Naive B cell (primary cell): ENCODE measurements at places on chromosomes 6 and 20.

DNA sequence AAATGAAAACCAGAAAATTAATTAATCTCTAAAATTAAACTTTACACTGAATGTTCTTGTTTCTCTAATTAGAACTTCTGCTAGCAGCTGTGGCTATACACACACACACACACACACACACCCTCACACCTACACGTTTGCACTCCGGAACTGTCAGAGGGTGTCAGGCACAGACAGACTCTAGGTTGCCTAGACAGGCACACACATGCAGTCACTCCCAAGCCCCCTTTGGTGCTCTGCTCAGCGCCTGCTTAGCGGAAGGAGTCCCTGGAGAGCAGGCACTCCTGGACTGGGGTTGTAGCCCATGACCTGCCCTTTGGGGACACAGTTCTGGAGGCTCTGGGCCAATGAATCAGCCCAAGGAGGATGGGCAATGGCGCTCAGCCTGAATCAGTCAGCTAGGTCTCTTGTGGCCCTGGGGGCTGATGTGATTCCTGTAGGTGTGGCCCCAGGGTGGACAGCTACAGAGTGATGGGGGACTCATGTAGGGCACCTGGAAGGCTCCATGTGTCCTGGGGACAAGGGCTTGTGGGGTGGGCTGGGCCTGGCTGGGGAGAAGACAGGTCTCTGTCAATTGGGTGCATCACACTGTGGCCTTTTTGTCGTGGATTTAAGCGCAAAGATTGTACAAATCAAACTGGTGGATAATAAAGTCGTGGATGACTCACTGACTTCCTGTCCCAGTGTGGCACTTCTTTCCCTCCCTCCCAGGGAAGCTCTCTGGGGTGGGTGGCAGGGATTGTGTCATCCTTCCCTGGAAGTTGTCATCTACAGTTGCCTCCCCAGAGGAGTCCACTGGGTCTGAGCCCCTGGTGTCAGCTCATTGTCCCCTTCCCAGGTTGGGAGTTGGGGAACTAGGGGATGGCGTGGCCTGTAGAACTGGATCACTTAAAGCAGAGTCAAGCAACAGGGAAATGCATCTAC is 8.8 kb downstream of the TMEM151B start:
- no peaks in the 10 kb centered on the region for H3K36me3 ChIP-seq
- no peaks in the 10 kb centered on the region for H3K4me1 ChIP-seq
- H3K27me3 ChIP-seq = peaks cover 61% of the 10 kb centered on the region
- no peak for DNase-seq

GRCh38 chr6:54481091-54481490 is 172.8 kb downstream of the TINAG start:
- no peaks in the 10 kb centered on the region for H3K4me1 ChIP-seq
- H3K27me3 ChIP-seq = no peaks in the 10 kb centered on the region
- DNase-seq = no peak
- H3K4me3 ChIP-seq = no peak overlapping the region
- H3K27ac ChIP-seq = no peak overlapping the region

DNA sequence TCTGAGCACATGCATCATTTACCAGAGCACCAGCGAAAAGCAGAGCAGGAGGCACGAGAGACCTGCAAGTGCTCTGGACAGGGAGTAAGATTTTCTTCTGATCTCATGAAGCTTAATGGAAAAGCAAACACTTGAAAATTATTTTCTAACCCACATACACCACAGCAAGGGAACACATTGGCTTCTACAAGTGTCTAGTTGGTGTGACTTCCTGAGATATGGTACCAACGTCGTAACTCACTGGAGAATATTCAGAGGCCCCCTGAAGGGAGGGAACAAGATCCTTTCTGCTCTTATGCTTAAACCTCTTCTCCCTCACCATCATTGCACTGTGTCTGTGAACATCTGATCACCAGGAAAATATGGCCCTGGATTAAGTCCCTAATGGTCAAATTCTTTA is 48.6 kb downstream of the PSMB1 start:
- H3K27me3 ChIP-seq = peaks cover 53% of the 10 kb centered on the region
- H3K4me3 ChIP-seq = no peak overlapping the region
- peaks cover 35% of the 10 kb centered on the region for H3K36me3 ChIP-seq
- no peaks in the 10 kb centered on the region for H3K4me1 ChIP-seq

GRCh38 chr20:23119456-23120216 is 33.5 kb upstream of the CD93 start:
- H3K4me3 ChIP-seq = no peak overlapping the region
- H3K27me3 ChIP-seq = peaks cover 8% of the 10 kb centered on the region
- H3K4me1 ChIP-seq = peaks cover 5% of the 10 kb centered on the region
- no peaks in the 10 kb centered on the region for H3K36me3 ChIP-seq
- no peak overlapping the region for H3K27ac ChIP-seq

- H3K4me3 ChIP-seq = no peak overlapping the region
- peak; percentile 26 for DNase-seq
- no peaks in the 10 kb centered on the region for H3K36me3 ChIP-seq
Observed at GRCh38 chr6:161393839-161394364, 120.0 kb upstream of the AGPAT4 start.

GRCh38 chr6:106167096-106167814 is 81.1 kb downstream of the PRDM1 start:
- no peaks in the 10 kb centered on the region for H3K27me3 ChIP-seq
- no peak for DNase-seq
- H3K27ac ChIP-seq = peak overlapping the region; percentile 43
- H3K36me3 ChIP-seq = peaks cover 8% of the 10 kb centered on the region
- H3K4me3 ChIP-seq = no peak overlapping the region

DNA sequence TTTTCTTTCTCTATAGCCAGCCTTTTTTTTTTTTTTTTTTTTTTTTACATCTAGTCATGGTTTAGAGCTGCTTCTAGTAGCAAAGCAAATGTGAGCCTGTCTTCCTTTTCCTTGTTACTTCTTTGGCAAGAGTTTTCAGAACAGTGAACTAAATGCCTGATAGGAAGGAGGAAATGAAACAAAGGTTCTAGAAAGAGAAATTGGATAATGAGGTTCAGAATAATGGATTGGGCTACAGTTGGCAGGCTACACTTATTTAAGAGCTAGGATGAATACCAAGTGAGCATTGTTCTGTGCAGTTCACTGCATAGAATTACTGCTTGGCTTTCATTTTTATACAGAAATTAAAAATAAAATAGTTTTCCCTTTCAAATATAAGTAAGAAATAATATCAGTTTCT is 78.6 kb downstream of the HIVEP1 start:
- no peak overlapping the region for H3K27ac ChIP-seq
- DNase-seq = no peak
- H3K36me3 ChIP-seq = no peaks in the 10 kb centered on the region
- H3K4me1 ChIP-seq = peaks cover 12% of the 10 kb centered on the region

DNA sequence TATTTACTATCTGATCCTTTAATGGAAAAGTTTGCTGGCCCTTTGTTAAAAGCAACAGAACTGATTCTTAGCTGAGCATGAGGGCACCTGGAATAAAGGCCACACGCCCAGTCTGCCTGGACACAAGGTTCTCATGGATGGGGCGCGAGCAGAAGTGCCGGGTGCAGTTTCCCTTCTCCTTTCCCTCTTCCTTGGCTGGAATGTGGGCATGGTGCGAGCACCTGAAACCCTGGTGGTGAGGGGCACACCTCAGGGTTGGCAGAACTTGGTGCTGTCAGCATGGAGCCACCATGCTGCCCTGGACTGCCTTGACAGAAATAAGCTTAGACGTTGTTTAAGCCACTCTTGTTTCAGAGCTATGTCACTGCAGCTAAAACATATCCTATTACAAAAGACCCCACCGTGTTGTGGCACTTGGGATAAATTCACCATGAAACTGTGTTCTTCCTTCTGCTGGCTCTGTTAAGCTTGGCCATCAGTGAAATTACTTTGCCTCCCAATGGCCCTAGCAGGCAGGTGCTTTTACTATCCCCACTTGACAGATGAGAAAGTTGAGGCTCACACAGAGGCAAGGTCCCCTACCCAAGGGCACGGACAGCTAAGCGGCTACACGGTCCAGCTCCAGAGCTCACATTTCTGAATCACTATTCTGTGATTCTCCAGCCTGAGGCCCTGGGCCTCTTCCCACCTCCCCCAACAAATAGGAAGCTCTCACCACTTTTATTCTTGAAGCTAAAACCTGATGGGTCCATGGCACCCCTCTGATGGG is 115.9 kb downstream of the PREX1 start:
- H3K27me3 ChIP-seq = no peaks in the 10 kb centered on the region
- peak overlapping the region; percentile 58 for H3K4me3 ChIP-seq
- DNase-seq = no peak
- H3K27ac ChIP-seq = peak overlapping the region; percentile 81

DNA sequence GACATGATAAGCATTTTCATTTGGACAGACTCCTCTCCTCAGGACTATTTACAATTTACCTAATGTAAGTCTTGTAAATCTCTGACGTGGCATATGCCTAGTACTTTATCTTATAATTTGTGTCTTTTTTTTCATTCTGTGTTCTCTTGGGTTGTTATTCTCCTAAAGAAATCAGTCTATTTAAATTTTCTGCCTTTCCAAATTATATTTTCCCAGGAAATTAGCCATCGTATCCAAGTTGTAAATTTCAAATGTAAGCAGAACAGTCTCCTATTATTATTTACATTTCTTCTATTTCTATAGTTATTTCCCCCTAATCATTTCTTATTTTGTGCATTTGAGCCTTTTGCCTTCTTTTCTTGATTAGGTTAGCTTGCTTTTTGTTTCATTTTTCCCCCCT is 17.5 kb upstream of the BCAS4 start:
- H3K4me1 ChIP-seq = no peaks in the 10 kb centered on the region
- no peak overlapping the region for H3K4me3 ChIP-seq
- H3K27me3 ChIP-seq = no peaks in the 10 kb centered on the region

- H3K27me3 ChIP-seq = no peaks in the 10 kb centered on the region
- H3K27ac ChIP-seq = peak overlapping the region; percentile 50
- H3K4me1 ChIP-seq = peaks cover 33% of the 10 kb centered on the region
- H3K4me3 ChIP-seq = peak overlapping the region; percentile 97
Observed at GRCh38 chr6:53795702-53796450, 1.1 kb downstream of the LRRC1 start.

GRCh38 chr6:30767158-30767943 is 23.0 kb upstream of the IER3 start:
- H3K4me1 ChIP-seq = peaks cover 10% of the 10 kb centered on the region
- no peak overlapping the region for H3K4me3 ChIP-seq
- DNase-seq = no peak
- H3K27me3 ChIP-seq = peaks cover 13% of the 10 kb centered on the region
- H3K36me3 ChIP-seq = no peaks in the 10 kb centered on the region
- H3K27ac ChIP-seq = no peak overlapping the region

GRCh38 chr6:45364466-45364865 is 13.3 kb downstream of the SUPT3H start:
- no peaks in the 10 kb centered on the region for H3K4me1 ChIP-seq
- H3K36me3 ChIP-seq = no peaks in the 10 kb centered on the region
- no peak overlapping the region for H3K4me3 ChIP-seq
- H3K27me3 ChIP-seq = no peaks in the 10 kb centered on the region
- H3K27ac ChIP-seq = no peak overlapping the region
- DNase-seq = no peak

DNA sequence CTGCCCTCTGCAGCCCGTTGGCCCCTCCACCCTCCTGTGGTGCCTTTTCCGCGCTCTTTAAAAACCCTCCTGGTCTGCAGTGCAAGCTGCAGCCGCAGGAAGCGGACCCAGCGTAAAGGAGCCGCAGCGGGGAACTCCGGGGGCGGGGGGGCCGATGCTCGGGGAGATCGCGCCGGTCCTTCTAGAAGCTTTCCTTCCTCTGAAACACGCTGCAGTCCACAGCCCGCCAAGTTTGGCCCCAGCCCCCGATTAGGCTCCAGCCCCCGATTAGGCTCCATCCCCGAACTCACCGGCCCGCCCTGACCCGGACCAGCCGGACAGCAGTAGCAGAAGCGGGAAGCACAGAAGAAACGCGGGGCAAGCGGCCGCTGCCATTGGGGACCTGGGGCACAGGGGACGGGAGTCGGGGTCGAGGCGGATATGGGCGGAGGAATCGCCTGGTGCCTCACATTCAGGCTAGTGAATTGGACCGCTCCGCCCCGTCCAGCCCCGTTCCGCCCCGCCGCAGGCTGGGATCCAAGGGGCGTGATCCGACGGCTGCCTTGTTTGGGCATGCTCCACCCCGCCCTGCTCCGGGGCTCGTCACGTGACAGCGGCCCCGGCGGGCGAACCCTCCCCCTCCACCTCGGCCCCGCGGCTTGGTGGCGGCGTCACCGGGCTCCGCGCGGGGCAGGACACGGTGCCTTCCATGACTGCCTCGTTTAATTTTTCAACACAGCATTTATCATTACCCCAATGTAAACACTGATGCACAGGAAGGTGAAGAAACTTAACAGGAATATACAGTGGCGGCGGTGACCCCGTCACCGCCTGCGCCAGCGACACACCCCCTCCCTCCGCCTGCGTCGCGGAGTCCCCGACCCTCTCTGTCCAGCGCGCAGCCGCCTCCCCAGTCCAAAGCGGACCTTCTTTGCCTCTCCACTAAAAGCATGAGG is 20.3 kb downstream of the RAET1L start:
- peak overlapping the region; percentile 99 for H3K4me3 ChIP-seq
- peaks cover 15% of the 10 kb centered on the region for H3K4me1 ChIP-seq
- H3K27me3 ChIP-seq = peaks cover 52% of the 10 kb centered on the region
- peak; percentile 86 for DNase-seq

DNA sequence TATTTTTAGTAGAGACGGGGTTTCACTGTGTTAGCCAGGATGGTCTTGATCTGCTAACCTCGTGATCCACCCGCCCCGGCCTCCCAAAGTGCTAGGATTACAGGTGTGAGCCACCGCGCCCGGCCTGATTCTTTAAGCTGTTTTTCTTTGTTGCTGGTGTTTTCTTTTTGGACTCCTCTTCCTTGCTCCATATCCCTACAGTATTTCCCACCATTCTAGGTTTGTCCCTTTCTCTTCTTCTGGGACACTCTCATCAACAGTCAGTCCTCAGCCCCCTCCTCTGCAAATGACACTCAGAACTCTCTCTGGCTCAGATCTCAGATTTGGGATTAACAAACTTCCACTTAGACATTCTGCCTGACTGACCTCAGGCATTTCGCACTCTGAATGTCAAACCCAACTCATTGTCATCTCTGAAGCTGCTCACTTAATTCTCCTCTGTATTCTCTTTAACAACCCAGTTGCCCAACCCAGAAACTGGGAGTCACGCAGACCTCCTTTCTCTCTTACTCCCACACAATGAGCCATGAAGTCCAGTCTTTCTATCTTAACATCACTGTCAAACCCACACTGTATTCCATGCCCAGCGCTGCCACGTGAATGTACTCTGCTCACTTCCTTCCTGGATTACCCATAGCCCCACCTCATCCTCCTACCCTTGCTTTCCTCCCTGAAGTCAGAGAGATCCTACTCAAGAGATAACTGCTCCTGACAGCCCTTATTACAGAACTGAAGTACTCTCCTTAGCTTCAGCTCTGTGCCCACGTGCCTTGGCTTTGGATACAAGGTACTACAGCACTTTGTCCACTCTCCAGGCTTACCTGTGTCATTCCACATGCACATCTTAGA is 2.6 kb downstream of the MPIG6B start:
- peaks cover 72% of the 10 kb centered on the region for H3K4me1 ChIP-seq
- no peak overlapping the region for H3K4me3 ChIP-seq
- no peaks in the 10 kb centered on the region for H3K27me3 ChIP-seq
- no peak for DNase-seq
- peaks cover 28% of the 10 kb centered on the region for H3K36me3 ChIP-seq

GRCh38 chr20:40635971-40636370 is 53.1 kb downstream of the MAFB start:
- DNase-seq = no peak
- no peaks in the 10 kb centered on the region for H3K36me3 ChIP-seq
- no peak overlapping the region for H3K4me3 ChIP-seq
- H3K4me1 ChIP-seq = no peaks in the 10 kb centered on the region

GRCh38 chr6:2841264-2842138 is at the start of gene SERPINB1:
Gene SERPINB1, minus strand, starts transcription at chr6:2841863. Its CDS starts 1,277 bp downstream, at chr6:2840586.
- H3K27me3 ChIP-seq = no peaks in the 10 kb centered on the region
- peak within 1 kb of the TSS; percentile 91 for H3K4me3 ChIP-seq
- H3K36me3 ChIP-seq = peaks cover 6% of the 10 kb centered on the region
- peak; percentile 74 for DNase-seq
- H3K4me1 ChIP-seq = peaks cover 54% of the 10 kb centered on the region
- H3K27ac ChIP-seq = peak within 1 kb of the TSS; percentile 76
